AG20443 (cell line): ENCODE measurements at places on chromosomes 5 and 9.
A peak's percentile ranks its signal among the peaks of the same experiment; 100 is the strongest.

DNA sequence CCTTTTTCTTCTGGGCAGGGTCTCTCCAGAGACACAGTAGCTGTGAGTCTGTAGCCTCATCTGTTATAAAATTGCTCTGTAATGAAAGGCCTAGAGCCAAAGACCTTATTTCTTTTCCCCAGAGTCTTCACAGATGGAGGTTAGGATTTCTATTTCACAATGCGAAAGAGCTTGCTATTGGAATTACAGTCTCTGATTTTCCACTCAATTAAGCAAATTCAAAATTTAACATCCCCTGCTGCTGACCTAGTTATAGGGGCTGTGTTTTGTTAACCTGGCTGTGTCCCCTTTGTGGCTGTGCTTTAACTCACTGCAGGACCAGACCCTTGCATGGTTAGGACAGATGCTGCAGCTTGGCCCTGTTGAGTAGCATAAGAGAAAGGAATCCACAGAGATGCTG, 190.3 kb upstream of the NMUR2 start:
- DNase-seq: no peak

DNA sequence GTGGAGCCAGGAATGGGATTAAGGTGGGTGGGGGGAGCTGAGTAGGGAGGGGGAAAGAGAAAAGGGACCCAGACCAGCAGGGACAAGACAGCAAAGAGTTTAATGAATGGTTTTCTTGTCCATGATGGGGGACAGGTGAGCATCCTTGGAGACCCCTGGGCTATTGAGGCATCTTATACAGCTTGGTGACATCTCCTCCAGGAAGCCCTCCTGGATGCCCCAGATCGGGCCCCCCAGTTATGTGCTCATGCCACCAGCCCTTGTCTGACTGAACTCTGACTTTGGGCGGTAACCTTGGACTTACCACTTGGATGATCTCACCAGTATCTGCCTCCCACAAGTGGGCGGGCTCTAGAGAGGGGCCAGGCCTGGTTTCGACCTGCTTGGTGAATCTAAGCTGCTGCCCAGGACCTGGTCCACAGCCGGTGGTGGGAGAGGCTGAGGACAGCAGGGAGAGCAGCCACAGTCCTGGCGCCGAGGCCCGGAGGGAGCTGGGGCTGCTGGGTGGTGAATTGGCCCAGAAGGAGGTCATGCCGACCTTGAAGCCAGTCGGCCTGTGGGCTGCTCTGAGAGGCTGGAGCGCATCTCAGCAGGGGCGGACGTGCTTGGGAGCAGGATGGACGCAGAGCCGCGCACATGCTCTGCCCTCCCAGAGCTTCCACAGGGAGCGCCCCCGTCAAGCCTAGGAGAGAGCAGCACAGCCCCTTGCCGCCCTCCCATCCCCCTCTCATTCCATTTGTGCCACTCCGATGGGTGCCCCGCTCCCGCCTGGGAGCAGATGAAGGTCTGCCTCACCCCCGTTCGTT, 36.2 kb downstream of the UNC5A start:
- peak; percentile 48 for DNase-seq

DNA sequence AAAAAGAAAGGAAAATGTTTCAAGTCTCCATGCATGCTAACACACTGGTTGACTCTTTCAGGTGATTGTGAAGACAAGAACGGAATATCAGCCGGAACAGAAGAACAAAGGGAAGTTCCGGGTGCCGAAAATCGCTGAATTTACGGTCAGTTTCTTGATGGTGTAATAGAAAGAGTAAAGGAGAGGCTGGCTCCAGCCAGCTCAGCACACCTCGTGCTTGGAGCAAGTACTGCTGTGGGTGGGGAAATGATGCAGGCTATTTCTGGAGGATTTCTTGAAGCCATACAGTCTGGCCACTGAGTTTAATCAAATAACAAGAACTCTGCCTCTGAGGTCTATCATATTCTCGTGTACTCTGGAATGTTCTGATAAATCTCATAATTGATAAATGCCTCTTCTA, 18.7 kb downstream of the NSG2 start:
- no peak for DNase-seq

GRCh38 chr5:93117751-93118531, 463.1 kb downstream of the NR2F1-AS1 start:
- DNase-seq: no peak

- DNase-seq: no peak
Observed at GRCh38 chr5:60806591-60807243, 37.4 kb downstream of the ELOVL7 start.

DNA sequence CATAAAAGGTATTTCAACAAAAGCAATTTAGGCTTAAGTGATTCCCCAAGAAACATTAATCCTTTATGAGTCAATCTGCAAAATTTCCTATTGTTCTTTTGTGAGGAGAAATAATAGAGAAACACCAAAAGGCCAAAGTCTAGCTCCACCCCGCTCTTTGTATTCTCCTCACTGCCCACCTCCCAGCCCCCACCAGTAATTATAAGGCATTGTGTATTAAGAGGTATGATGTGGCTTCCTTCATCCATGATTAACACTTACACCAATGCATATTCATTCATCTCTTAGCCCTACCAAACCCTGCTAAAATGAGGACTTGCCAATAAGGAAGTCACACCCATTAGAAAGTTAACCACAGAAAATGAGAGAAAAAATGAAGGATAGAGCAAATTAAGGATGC, 105.3 kb upstream of the SPATA31D4 start:
- DNase-seq: no peak

DNA sequence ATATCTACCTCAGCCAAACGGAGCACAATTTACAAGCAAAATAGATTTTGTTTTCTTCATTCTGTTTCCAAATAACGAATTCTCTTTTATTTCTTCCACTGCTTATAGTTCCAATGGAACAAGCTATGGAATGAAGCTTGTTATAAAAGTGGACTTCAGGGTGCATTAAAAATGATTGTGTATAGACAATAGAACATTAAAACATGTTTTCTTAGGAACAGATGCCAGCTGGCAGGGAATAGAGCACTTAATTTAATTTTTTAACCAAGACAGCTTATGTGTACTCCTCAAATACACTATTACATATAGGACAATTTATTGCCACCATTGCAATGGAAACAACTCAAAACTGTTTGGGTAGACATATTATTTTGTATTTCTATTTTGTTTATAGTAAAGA, 860.1 kb upstream of the TYRP1 start:
- no peak for DNase-seq
